ENCODE measurements at places on chromosomes 6 and 20.
A peak's percentile ranks its signal among the peaks of the same experiment; 100 is the strongest.

DNA sequence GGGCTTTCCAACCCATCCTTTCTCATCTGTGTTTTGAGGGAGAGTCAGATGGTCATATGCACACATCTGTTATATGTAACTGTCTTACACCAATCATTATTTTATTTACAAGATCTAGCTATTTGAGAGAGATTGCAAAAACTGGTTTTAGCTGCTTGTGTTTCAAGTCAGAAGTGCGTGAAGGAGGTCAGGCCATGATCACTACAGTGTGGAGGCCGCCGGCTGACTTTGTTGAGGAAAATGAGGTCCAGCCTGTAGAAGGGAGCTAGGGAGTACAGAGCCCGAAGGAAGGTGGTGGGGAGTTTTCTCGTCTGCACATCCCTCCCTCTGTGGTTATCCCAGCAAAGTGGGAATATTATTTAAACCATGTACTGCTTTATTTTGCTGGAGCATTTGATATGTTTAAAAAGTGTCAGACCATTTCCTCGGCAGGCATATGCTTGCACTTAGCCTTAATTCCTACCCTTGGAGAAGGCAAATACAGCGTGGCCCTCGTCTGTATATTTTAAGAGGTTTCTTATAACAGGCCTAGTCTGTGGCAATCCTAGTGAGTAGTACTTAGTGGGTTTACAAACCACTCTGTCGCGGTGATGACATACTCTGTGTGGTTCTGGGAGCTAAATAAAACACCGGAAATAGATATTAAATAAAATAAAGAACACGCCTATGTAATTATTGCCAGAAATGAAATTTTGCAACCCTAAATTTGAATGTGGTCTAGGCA lies 95.6 kb downstream of the UST start:
- no peak for DNase-seq

DNA sequence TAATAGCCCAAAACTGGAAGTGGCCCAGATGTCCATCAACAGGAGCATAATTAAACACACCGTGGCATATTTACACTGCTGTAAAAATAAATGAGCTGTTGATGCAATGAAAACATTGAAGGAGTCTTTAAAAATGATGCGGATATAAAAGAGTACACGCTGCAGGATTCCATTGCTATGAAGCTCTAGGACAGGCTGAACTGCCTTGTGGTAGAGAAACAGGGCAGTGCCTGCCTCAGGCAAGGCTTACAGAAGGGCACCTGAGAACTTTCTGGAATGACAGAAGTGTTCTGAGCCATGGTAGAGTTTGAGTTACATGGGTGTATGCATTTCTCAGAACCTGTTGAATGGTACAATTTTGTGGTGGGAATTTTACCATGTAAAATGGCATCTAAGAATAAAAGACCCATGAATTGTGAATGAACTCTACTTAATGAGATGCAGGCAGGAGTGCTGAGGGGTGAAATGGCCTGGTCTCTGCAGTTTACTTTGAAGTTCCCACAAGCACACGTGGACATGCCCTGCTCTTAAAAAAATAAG lies 45.3 kb upstream of the RIN2 start:
- no peak for DNase-seq

DNA sequence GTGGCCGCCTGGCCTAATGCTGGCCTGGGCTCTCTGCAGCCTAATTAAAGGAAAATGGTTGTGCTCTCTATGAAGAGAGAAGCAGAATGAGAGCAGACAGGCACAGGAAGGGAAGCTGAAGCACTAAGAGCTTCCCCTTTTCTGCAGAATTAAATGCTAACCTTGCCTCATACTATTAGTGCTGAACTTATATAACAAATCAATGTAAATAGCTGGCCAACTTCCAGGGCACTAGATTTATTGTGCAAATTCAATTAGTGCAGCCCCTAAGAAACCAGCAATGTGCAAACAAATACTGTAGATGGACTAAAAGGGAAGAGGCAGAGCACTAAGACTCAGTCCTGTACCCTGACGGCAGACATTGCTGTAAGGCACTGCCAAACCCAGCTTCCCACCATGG lies 36.1 kb upstream of the INSM1 start:
- no peak for DNase-seq

- no peak for DNase-seq
Measured at GRCh38 chr20:6213311-6213710, 90.5 kb upstream of the FERMT1 start.

- DNase-seq = no peak
Measured at GRCh38 chr6:153081914-153082313, 49.2 kb downstream of the RGS17 start.

- DNase-seq = peak; percentile 36
Measured at GRCh38 chr20:22684072-22684762, 99.8 kb upstream of the FOXA2 start.

DNA sequence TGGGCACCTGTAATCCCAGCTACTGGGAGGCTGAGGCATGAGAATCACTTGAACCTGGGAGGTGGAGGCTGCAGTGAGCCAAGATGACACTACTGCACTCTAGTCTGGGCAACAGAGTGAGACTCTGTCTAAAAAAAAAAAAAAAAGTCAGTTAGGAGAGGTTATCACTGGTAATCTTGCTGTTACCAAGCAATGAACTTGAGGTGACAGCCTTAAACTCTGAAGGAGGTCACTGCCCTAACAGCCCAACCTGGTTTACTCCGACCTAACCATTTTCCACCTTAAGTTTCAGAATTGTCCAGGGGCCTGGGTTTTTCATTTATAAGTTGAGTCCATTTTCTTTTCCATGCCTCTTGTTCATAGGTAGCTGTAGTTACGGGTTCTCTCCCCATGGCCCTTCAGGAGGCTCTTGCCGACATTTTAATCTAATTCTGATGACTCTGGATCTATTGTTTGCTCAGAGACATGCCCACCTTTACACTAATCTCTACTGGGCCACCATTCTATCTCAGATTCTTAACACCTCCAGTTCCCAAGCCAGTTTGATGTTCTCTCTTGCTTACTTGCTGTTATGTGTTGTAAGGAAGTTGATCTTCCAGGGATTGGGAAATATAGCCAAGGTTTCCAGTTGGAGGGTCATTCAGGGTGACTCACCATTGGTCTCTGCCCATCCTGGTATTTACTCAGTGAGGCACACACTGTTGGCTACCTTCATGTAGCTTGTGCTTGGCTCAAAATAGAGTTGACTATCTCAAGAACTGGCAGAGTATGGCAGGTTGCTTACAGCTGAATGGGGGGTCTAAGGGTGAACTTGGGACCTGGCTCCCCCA lies 29.1 kb downstream of the SHLD1 start:
- no peak for DNase-seq

GRCh38 chr20:56711018-56711417 lies 81.9 kb downstream of the TFAP2C start:
- no peak for DNase-seq

DNA sequence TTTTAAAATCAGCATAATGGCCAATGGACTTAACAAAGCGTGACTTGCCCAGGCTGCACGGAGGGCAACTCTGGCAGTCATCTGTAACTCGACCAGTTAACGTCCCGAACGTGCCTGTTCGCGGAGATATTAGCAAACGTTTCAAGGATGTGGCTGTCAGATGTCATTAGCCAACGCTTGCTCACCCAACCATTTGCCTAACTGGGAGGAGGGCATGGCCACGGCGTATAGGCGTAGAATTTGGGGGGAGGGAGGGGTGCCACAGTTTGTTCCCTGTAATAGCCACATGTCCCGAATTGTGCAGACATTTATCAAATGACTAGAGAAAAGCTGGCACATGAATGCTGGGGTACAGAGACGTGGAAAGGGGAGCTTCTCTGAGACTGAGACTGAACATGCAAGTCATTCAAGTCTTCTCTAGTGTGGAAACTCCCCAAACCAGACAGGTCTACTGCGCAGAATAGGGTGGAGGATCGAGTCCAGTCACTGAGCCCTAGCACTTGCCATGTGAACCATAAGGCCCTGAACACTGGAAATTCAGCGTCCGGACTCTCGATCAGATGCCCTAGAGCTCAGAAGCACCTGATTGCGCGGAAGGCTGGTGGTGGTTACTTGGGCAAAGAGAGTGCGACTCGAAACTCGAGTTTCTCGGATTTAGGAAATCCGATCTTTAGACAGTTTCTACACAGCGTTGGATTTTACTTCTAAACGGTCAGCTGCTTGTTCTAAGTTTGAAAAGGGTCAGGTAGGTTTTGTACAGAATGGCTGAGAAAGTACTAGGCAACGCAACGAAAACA lies 32.6 kb downstream of the TFAP2B start:
- DNase-seq = no peak

- DNase-seq = no peak
Measured at GRCh38 chr6:43511824-43512415, 1.8 kb upstream of the LRRC73 start.

GRCh38 chr6:43851204-43851865 lies 81.3 kb downstream of the VEGFA start:
- DNase-seq = no peak

DNA sequence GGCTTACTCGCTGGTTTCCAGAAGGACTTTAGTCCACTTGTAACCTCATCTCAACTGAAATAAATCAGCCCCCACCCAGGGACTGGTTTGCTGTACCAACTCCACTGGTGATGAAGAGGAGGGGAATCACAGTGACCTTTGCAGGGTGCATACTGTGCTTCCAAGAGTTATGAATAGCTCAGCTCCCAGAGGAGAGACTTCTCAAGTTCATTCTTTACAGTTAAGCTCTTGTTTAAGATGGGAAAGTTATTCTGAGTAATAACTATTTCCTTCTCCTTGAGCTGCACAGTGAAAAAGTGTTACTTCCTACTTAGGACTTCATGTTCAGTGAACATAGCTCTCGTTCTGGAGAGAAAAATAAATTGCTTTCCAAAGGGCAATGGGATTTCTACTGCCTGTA lies 166.5 kb upstream of the ECI2 start:
- no peak for DNase-seq

- DNase-seq = no peak
Measured at GRCh38 chr20:56793916-56794315, 164.8 kb downstream of the TFAP2C start.

- no peak for DNase-seq
Measured at GRCh38 chr6:158819977-158820622, 932 bp upstream of the EZR start.

DNA sequence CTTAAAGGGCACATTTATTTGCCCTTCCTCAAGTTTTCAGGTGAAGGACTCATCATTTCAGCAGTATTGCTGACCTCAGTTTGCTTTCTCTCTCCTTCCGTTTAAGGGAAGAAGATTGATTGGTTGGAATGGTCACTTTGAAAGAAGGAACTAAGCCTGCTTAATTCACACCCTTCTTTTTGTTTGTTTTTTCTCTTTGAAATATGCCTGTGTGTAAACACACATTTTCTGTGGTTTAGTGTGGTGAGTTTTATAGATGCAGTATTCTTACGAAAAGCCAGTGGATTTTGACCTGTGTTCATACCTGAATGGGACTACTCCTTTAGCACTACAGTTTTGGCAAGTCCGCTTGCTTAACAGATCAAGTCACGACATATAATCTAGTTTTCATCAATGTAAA lies 548.8 kb upstream of the EPHA7 start:
- DNase-seq = no peak

DNA sequence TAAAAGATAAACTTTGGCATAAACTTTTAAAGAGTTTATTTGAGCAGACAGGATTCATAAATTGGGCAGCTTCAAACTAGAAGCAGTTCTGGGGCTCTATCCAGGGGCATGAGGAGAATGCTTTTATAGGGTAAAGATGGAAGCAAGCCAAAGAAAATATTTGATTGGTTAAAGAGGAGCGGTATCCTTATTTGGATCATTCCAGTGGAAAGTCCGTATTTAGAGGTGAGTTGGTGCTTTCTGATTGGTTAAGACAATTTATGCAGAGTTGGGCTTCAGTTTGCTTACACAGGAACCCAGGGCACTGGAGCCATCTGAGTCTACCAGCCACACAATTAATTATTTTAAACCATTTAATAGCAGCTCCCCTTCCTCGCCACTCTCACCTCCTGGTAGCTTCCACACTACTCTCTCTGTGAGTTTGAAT lies 37.9 kb upstream of the RNF217 start:
- DNase-seq = no peak

DNA sequence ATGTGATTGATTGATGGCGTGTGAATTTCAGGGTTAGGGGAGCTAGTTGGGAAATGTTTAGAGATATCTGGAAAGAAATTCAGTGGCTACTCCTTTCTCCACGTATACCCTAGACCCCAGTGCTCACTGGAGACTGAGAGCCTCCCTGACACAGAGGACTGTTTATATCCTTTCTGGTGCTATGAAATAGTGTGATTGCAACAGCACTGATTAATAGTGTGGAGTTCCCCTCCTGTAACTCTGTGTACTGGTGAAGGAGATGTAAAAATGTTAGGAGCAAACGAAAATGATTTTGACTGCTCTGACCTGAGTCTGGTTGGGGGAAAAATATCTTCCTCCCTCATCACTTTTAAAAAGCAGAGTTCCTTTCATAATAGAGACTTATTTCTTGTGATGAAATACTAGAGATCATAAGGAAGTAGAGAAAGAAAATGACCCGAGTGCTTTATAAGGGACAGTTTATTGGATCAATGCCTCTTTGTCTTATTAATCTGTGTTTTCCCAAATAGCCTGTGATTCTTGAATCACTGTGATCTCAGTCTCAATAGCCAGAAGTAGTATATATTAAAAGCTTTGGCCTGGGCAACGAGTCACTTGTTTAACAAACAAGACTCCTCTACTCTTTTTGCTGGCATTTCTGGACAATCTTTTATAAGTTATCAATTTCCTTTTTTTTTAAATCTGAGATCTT lies 92.3 kb downstream of the RNF182 start:
- no peak for DNase-seq

DNA sequence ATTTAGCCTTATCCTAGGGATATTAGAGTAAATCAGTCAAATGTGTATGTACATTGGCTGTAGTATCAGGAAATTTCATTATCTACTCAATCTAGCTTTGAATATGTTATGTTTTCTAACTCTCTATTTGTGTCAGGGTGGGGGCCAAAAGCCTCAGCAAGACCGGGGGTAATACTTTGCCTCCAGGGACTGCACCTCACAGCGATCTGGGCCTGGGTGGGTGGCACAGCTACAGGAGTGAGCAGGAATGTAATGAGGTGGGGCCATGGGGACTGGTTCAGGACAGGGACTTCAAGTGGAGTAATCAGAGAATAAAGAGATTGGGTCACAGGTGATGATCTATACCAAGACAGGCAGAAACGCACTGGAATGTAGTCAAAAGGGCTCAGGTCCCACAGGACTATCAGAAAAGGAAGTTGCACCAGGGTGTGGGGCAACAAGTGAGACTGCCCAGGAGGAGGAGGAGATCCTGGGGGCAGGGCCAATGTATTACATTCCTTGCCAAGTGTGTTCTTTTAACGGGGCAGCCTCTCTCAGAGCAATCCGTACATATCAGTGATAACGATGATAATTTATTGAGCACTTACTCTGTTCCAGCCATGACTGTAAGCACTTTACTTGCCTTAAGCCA lies 54.0 kb downstream of the PIGU start:
- no peak for DNase-seq
